ENCODE measurements at places on chromosomes 5 and 9.

DNA sequence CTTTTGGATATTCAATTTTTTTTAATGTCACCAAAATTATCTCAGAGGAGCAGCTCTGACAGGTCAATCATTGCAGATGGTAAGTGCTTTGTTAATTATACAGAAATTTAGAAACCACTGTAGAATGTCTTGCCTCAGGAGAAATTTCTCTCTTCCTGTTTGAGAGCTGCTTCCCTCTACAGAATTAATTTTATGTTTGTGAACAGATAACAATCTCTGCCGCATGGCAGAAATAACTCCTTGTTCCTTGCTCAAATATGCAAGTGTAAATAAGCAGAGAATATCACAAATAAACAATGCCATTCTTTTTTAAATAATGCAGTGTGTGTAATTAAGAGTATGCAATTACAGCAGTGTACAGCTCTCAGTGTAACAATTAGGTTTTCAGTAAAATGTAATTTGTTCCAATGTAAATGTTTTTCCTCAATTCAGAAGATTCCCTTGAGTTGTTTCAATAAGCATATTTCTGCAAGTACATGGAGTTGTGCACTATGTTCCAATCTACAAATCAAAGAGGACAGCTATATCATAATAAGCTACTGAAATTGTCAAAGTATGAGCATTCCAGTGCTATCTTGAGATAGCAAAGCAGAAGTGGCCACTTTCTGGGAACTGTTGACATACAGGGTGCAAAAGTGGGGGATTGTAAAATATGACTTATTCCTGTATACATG, 1012.8 kb downstream of the MAT2B start:
- no peak for DNase-seq

- no peak for DNase-seq
These were observed 36.6 kb upstream of the SARDH start for GRCh38 chr9:133774799-133775198.

GRCh38 chr5:123485275-123485674, 26.7 kb upstream of the CSNK1G3 start:
- no peak for DNase-seq

DNA sequence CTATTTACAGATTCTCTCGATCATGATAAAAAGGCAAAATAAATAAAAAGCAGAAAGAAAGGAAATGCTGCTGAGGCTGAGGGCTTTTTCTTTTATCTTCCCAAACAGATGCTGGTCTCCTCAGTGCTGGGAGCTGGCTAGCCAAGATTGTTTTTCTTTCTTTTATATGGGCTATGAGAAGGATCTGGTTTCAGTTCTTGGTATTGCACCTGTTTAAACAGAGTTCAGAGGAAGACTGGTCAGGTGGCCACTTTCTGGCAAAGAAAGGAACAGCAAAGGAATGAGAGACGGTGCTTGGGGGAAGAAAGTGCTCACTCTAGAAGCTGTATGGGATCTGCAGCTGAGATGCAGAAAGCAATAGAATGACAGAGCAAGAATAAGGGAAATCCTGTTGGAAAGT, 88.9 kb downstream of the SLF1 start:
- no peak for DNase-seq

DNA sequence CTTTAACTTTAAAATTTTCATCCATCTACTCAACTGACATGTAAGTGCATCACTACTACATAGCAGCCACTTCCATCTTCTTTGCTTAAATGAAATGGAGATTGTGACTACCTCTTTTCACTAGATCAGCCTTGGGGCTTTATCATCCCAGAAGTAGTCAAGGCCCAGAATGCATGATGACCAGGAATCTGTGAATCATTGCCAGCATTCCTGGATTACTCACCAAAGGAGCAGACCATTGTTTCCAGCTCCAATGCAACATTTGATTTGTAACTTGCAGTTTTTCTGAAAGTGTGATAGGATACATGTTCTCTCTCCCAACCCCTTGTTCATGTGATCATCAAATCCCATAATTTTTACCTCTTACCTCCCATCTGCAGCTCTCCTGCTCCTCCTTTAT, 65.1 kb downstream of the PLPPR1 start:
- DNase-seq: no peak

DNA sequence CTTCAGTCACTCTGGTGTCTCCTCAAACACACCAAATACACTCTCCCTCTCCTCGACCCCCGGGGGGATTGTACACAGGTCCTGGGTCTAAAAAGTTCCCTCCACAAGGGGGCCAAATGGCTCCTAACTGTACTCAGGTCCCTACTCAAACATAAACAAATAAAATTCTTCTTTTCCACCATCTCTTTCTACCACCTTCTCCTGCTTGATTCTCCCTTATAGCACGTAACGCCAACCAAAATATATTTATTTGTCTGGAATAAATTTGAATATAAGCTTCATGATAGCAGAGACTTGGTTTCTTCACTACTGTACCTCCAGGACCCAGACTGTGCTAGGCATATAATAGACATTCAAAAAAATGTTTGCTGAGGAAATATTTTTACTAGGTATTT, 21.4 kb downstream of the ZNF608 start:
- no peak for DNase-seq

GRCh38 chr9:85237478-85237877, 504.3 kb downstream of the AGTPBP1 start:
- no peak for DNase-seq

DNA sequence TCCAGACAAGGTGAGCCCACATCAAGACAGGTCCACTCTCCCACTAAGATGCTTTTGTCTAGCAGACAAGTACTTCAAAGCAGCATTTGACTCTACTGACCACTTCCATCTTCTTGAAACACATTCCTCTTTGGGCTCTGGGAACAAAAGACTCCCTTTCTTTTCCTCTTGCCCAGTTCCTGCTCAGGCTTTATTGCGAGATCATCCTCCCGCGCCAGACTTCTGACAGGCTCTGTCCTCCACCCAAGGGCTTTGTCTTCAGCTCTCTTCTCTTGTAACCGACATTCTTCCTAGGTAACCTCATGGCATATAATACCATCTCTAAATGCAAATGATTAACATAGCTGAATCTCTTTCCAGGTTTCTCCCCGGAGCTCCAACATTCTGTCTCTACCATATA, 85.8 kb downstream of the NUDT12 start:
- no peak for DNase-seq

DNA sequence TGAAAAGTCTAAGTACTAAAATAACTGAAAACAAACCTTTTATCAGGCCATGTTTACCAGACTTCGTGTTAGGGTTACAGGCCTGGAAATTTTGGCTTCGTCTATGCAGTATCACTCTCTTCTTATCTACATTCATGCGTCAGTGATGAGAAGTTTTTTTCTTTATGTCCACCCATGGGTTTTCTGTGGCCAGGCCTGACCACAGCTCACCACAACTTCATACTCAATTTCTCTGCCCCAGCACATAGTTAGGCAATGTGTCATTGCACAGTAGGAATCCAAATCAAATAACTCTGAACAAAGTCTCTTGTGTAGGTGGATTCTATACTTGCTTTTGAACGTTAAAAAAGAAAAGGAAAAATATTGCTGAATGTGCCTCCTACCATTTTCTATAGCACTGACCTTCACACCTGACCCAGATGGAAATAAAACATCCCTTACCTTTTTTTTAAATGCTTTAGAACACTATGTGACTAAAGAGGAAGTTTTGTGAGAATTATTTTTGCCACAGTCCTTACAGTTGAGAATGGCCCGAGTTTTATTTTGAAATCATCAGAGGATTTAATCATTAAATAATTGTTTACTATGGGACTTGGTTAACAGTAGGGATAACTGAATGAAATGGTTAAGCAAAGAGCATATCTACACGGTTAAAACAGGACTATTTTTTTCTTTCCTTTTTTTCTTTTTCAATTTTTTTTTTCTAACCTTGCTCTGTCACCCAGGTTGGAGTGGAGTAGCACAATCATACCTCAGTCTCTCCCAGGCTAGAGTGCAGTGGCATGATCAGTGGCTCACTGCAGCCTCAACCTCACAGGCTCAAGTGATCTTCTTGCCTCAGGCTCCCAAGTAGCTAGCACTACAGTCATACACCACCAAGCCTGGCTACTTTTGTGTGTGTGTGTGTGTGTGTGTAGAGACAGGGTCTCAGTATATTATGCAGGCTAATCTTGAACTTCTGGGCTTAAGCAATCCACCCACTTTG, 1247.0 kb upstream of the ACO1 start:
- no peak for DNase-seq

GRCh38 chr5:173707392-173707791, 90.9 kb upstream of the BOD1 start:
- peak; percentile 48 for DNase-seq

- DNase-seq: no peak
These were observed 64.5 kb downstream of the NSUN2 start for GRCh38 chr5:6568383-6568782.

- no peak for DNase-seq
These were observed 5.1 kb upstream of the POU5F2 start for GRCh38 chr5:93746406-93747056.

DNA sequence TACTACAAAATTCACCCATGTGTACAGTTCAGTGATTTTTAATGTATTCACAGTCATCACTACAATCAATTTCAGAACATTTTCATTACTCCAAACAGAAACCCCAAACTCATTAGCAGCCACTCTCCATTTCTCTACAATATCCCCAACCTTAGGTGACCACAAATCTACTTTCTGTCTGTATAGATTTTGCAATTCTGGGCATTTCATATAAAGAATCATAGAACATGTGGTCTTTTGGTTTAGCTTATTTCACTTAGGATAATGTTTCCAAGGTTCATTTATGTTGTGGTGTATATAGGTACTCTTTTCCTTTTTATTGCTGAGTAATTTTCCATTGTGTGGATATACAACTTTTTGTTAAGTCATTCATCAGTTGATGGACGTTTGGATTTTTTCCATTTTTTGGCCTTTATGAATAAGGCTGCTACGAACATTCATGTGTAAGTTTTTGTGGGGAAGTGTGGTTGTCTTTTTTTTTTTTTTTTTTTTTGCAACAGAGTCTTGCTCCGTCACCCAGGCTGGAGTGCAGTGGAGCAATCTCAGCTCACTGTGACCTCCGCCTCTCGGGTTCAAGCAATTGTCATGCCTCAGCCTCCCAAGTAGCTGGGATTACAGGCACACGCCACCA, 54.5 kb downstream of the DOCK8 start:
- DNase-seq: no peak

GRCh38 chr9:20884985-20885593, 146.4 kb downstream of the HACD4 start:
- no peak for DNase-seq

GRCh38 chr5:177472460-177473442, 683 bp downstream of the DBN1 start:
- DNase-seq: peak; percentile 92

DNA sequence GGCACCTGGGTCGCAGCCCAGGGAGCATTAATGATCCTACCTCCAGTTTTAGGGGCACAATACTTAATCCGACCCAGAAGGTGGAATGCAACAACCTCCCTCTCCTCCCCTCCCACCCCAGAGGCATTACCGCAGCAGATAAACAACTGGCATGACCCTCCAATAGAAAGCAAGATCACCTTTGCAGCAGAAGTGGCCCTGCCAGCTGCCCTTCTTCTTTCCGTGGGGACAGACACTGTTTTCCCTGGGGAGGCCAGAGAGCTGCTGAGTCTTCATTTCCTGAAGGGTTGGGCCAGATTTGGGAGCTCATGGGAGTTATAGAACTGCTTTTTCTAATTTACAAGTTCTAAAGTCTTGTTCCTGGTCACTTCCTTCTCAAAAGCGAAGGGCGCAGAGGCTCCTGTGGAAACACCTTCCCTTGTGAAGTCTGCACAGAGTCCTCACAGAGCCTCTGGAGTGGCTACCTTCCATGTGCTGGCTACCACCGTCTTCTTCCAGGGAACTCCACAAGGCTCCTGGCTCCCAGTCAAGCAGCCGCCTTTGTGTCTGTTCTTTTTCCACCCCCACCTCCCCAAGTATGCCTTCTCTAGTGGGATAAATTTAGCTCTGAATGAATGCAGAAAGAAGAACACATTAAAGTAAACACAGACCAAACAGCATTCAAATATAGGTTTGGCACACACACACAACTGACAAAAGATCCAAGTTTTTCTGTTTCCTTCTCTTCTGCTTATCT, 8.0 kb upstream of the PALM2AKAP2 start:
- no peak for DNase-seq

- DNase-seq: no peak
These were observed 40.3 kb downstream of the POU4F3 start for GRCh38 chr5:146378986-146379385.

- no peak for DNase-seq
These were observed 6.4 kb downstream of the NOP16 start for GRCh38 chr5:176381979-176382378.

- no peak for DNase-seq
These were observed 73.4 kb downstream of the PHAX start for GRCh38 chr5:126674145-126674544.

DNA sequence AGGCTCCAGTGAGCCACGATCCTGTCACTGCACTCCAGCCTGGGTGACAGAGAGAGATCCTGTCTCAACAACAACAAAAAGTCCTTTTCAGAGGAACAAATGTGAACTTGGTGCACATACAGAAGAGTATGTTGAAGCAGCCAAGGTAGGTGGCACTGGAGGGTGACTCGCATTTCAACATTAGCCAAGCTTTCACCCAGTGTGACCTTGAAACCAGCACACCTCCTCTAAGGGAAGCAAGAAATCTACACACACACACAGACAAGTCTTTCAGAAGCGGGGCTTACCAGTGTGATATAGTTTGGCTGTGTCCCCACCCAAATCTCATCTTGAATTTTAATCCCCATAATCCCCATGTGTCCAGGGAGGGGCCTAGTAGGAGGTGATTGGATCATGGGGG, 225.2 kb downstream of the SEMA5A start:
- DNase-seq: no peak

GRCh38 chr5:2095011-2095410, 212.3 kb upstream of the IRX4 start:
- no peak for DNase-seq

- peak; percentile 18 for DNase-seq
These were observed 37.4 kb downstream of the PIK3R1 start for GRCh38 chr5:68252673-68253623.

DNA sequence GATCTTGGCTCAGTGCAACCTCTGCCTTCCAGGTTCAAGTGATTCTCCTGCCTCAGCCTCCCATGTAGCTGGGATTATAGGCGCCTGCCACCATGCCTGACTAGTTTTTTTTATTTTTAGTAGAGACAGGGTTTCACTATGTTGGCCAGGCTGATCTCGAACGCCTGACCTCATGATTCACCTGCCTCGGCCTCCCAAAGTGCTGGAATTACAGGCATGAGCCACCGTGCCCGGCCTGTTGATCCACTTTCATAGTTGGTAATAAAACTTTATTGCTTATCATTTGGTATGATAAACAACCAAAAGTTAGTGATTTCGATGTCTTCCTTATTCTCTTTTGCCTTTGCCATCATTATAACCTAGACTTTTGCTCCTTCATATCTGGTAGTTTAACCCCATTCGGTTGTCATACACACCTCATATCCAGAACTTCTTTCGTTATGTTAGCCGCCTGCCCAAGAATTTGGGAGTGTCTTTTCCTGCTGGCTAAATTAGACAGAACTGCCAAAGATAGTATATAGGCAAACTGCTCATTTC, 45.0 kb downstream of the UBE2R2 start:
- no peak for DNase-seq

Measured in GM19239 (cell line).